ENCODE measurements at places on chromosomes 6 and 20. TPM values are rescaled to one million over a fixed set of nuclear protein-coding genes. Genes with fewer than 3 reads are reported as not detected.

USP49 gene
- 2.8 TPM for total RNA-seq

VNN1 gene
- total RNA-seq: not detected

TRIM40 gene
- not detected for total RNA-seq

MUC22 gene
- total RNA-seq: not detected

RAB22A gene
- 20.2 TPM for total RNA-seq

OR12D3 gene
- not detected for total RNA-seq

MROH8 gene
- 1.5 TPM for total RNA-seq

SLC35F1 gene
- 0.07 TPM for total RNA-seq

ANKRD66 gene
- total RNA-seq: not detected

FAM209B gene
- total RNA-seq: not detected

VARS2 gene
- 14.9 TPM for total RNA-seq

TCP11 gene
- total RNA-seq: 0.07 TPM

PARD6B gene
- 0.20 TPM for total RNA-seq

SLC35D3 gene
- not detected for total RNA-seq

MYT1 gene
- total RNA-seq: not detected
